ENCODE measurements at places on chromosomes 3 and 15. TPM values are rescaled to one million over a fixed set of nuclear protein-coding genes. Genes with fewer than 3 reads are reported as not detected.

GRCh38 chr3:39013921-39014509, 37.7 kb downstream of the SCN11A start:
- DNase-seq: no peak

DNA sequence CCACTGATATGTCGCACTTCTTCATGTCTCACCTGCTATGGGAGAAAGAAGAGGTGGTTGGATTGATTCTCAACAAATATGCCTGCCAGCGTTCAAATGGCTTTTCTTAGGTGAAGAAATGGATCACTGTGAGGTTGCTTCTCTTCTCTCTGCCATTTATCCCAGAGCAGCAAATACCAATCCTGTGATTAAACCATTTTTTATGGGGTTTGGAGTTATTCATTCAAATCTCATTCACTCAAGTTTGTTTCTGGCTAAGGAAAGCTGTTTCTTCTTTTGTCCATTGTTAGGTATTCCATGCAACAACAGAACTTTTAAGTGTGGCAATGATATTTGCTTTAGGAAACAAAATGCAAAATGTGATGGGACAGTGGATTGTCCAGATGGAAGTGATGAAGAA, 12.2 kb upstream of the C3orf52 start:
- no peak for DNase-seq

GRCh38 chr3:151107177-151107576, 21.7 kb downstream of the MED12L start:
- DNase-seq: no peak

GOLGA8M gene
- 2.3 TPM for total RNA-seq

- no peak for DNase-seq
Measured at GRCh38 chr3:186814100-186814499, 7.8 kb upstream of the RFC4 start.

DNA sequence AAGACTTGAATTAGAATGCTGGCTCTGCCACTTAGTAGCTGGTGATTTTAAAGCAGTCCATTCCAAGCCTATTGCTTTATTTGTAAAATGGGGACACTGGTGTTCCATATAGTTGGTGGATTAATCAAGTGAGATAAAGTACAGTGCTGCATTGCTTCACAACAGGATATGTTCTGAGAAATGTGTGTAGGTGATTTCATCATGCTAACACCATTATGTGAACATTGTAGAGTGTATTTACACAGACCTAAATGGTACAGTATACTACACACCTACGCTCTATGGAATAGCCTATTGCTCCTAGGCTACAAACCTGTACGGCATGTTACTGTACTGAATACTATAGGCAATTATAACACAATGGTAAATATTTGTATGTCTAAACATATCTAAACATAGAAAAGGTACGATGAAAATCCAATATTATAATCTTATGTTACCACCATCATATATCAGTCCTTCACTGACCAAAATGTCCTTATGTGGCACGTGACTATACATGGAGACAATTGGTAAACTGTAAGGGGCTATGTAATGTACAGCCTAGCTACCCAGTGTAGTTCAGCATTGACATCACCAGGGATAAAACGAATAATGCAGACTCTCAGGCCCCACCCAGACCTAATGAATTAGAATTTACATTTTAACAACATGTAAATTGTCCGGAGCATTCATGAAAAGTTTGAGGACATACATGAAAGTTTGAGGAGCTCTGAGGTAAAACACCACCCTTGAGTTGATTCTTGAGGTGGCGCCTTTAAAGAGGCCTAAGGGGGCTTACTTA, 121.4 kb upstream of the BFSP2 start:
- no peak for DNase-seq

SUCNR1 gene
- not detected for total RNA-seq

DNA sequence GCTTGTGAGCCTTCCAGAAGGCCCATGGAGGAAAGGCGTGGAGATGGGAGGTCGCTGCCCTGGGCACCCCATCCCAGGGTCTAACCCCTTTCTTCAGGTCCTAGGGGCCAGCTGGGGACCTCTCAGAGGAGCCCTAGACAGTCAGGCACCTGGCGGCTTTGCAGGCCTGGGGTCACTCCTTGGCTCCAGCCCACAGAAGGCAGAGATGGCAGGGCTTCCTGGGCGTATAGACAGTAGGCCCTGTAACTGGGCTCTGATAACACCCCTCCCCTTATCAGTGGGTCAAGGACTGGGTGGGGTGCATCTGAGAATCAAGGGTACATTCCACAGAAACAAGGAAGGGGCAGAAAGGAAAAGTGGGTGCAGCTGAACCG, 16.7 kb downstream of the ZDHHC19 start:
- DNase-seq: no peak

- DNase-seq: no peak
Measured at GRCh38 chr3:195693428-195694216, 27.2 kb upstream of the MUC20 start.

SLC30A4 gene
- total RNA-seq: 1.6 TPM

SHC4 gene
- total RNA-seq: 1.4 TPM

GRCh38 chr3:134132961-134133360, 103.2 kb upstream of the SLCO2A1 start:
- no peak for DNase-seq

DBR1 gene
- 22.0 TPM for total RNA-seq

VGLL3 gene
- total RNA-seq: 0.14 TPM

DNA sequence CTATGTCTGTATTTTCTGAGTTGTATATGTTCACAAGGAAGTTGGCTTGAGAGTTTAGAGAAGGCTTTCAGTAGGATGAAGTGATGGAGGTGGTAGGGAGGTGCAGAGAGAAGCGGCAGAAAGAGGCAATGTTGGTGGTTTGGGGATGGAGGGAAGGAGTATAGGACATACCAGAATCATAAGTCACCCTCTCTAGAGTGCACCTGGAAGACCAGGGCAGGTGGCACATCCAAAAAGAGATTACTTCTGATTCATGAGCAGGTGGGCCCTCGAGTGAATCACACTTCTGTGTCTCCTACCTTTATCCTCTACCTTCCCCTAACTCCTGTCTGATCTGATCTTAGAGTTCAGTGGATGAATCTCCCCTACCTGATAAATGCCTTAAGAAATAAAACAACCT, 41.8 kb upstream of the MRPL3 start:
- DNase-seq: no peak

DNA sequence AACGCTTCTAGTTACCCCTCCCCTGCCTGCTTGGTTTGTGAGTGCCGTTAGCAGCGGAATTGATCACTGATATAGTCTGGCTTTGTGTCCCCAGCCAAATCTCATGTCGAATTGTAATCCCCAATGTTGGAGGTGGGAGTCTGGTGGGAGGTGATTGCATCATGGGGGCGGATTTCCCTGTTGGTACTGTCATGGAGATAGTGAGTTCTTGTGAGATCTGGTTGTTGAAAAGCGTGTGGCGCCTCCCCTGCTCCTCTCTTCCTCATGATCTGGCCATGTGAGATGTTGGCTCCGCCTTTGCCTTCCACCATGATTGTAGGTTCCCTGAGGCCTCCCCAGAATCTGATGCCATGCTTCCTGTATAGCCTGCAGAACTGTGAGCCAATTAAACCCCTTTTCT, 47.3 kb upstream of the PGPEP1L start:
- no peak for DNase-seq

DNA sequence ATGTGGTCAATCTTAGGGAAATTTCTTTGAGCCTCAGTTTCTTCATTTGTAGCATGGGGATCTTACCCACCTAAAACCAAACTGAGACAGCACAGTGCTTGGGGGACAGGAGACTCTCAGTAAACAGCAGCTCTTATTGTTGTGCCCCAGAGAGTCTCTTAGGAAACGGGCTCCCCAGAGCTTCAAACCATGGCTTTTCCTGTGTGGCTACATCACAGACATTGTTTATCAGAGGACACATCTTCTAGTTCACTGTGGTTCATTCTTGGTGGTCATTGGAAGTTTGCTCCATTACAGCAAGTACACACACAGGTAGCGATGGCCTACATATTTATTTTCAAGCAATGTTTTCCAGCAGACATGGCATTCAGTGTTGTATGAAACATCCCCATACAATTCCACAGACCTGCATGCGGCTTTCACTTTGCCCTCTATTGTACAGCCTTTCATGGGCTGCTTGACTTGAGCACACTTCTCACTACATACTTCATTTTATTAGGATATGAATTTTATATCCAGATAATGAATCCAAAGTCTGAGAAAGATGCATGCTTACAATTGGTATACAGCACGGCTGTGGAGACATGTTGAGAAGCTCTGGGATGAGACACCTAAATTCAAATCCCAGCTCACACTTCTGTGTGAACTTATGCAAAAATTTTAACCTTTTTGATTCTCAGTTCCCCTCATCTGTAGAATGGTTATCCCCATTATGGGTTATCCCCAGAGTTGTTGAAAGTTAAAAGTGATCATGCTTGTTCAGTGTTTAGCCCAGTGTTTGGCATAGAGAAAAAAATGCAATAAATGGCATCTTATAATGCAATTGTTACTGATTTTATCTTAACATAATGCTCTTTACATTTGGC, 84.8 kb upstream of the ICE2 start:
- no peak for DNase-seq

Data from activated naive CD4-positive, alpha-beta T cell treated with anti-CD3 and anti-CD28 coated beads, Interleukin-2, amount 50 U/mL, for 72 hours (primary cell).